ENCODE measurements at places on chromosomes 4 and X.

GRCh38 chr4:158722291-158722916, 792 bp downstream of the PPID start:
- DNase-seq = no peak

DNA sequence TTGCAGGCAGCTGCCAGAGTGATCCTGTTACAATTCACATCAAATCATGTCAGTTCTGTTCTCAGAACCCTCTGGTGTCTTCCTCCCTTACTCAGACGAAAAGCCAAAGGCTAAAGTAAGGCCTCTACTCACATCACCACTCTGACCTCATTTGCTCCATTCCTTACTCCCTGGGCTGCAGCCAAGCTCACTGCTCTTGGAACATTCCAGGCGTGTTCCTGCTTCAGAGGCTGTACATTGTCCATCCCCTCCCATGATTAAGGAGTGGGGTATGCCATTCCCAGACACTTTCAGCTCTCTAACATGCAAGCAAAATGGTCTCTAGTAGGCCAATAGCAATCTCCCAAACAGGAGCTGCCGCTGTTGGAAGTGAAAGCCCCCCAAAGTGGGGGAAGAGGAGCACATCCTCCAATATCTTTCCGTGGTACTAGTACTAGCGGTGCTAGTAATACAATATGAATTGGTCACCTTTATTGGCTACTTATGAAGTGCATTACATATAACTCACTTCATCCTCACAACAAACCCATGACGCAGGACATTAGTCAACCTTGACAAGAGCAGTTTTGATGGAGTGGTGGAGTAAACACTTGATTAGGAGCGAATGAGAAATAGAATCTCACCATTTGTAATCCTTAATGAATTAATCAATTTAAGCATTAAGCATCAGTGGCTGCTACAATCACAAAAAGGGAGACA, 15.0 kb downstream of the GAB3 start:
- no peak for DNase-seq

DNA sequence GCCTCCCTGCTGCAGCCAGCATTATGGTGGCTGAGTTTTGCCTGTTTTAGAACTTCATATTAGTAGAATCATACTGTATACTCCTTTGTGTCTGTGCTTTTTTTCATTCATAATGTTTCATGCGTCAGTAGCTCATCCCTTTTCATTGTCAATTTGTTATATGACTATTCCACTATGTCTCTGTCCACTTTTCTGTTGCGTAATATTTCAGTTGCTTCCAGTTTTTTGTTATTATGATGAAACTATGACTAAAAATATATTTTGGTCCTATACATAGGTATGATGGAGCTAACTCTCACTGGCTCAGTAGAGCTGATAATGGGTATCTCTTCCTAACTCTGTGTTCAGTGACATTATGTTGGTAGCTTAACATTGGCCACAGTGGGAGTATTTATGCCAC, 48.3 kb downstream of the DMP1 start:
- no peak for DNase-seq

GRCh38 chr4:65825116-65825753, 154.9 kb upstream of the EPHA5 start:
- DNase-seq = no peak

Measured in stimulated activated CD8-positive, alpha-beta memory T cell treated with anti-CD3 and anti-CD28 coated beads, Interleukin-4, amount 100 ng/mL, for 1 hour (primary cell).